Colonic mucosa (tissue), 4 donors: ENCODE measurements at places on chromosomes 5 and 9. TPM values are rescaled to one million over a fixed set of nuclear protein-coding genes. Genes with fewer than 3 reads are reported as not detected.

LHX3 gene
- total RNA-seq = not detected

DNA sequence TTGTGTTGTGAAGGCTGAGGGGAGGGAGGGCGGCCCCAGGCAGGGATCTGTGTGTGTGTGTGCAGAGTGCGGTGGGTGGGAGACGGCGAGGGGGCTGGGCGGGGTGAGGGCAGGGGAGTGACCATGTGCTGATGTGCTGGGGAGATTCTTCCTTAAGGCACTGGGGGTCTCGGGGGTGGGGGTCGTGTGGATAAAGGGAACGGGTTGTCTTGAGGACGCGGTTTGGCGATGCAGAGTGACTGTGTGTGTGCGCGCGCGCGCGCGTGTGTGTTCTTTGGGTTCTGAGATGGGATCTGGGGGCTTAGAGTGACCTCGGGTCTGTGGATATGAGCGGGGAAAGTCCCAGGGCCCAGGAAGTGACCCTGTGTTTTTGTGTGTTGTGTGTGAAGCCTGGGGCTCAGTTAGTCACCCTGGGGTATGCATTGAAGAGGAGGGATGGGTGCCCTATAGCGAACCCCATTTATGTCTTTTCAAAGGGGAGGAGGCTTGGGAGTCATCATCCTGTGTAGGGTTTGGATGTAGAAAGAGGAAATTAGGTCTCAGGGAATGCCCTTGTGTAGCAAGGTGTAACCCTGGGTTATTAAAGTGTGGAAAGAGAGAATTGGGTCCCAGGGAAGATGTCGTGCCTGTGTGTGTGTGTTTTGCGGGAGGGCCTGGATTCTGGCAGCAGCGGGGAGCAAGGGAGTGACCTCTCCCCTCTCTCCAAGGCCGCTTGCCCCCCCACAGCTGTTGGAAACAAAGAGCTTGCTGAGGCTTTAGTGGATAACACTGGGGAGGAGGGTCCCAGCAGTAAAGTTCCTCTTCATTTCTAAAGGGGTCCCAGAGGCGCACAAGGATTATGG is 1.4 kb downstream of the TMEFF1 start:
- peaks cover 18% of the 10 kb centered on the region for H3K27me3 ChIP-seq
- no peak overlapping the region for H3K27ac ChIP-seq
- DNase-seq = no peak
- peak overlapping the region; percentile 50 for H3K4me3 ChIP-seq
- H3K36me3 ChIP-seq = no peaks in the 10 kb centered on the region
- no peaks in the 10 kb centered on the region for H3K4me1 ChIP-seq

DNA sequence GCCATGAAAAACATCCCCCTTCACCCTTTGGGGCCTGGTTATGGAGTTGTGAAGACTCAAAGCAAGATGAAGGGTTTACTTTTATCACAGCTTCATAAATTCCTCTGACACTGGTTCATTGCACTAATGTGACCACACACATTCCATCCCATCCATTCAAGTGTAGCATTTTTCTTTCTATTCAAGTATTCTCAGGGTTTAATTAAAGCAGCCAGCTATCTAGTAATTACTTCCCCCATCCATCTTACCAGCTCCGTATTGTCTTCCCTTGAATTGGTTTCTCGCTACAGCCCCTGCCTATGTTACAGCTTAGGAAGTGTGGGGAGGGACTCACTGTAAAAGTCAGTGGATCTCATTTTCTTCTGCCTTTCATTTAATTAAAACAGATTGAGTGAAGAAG is 387.0 kb upstream of the RFX3 start:
- no peak overlapping the region for H3K27ac ChIP-seq
- H3K27me3 ChIP-seq = no peaks in the 10 kb centered on the region
- no peaks in the 10 kb centered on the region for H3K4me1 ChIP-seq
- no peaks in the 10 kb centered on the region for H3K36me3 ChIP-seq
- H3K4me3 ChIP-seq = no peak overlapping the region

FAM153A gene
- total RNA-seq = 0.52 TPM

TAF11L10 gene
- total RNA-seq = not detected

- H3K27me3 ChIP-seq = no peaks in the 10 kb centered on the region
- H3K4me1 ChIP-seq = no peaks in the 10 kb centered on the region
- no peaks in the 10 kb centered on the region for H3K36me3 ChIP-seq
Measured at GRCh38 chr9:125366676-125367075, 105.0 kb downstream of the GAPVD1 start.

ALDH1A1 gene
- 61.3 TPM for total RNA-seq

WNK2 gene
- total RNA-seq = 238 TPM

DNA sequence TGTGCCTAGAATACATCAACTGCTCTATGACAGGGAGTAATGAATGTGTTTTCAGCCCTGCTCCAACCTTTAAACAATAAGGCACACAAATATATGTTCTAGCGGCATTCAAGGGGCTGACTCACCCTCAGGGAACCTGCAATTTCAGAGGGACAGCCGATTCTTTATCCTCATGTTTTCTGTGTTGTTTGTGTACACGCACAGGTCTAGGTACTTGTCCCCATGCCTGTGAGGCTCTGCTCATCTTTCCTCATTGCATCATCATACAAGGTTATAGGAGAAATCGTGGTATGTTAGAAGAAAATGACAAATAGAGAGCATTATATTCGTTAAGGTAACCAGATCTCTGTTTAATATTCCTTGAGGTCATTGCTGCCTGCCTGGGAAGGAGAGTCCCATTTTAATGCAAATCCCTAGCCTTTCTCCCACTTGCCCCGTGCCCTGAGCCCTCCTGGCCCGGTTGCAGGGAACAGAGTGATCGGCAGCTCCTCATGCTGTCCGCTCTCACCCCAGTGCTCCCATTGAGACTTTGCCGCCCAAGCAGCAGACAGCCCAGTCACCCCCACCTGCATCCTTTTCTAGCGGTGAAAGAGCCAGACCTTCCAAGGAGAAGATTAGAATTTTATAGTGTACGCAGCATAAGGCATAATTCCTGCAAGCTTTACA is 14.6 kb downstream of the MAP1B start:
- H3K27ac ChIP-seq = no peak overlapping the region
- no peaks in the 10 kb centered on the region for H3K27me3 ChIP-seq
- no peak for DNase-seq
- H3K36me3 ChIP-seq = no peaks in the 10 kb centered on the region

FBP1 gene
- total RNA-seq = 51.4 TPM

GABRA1 gene
- not detected for total RNA-seq

DNA sequence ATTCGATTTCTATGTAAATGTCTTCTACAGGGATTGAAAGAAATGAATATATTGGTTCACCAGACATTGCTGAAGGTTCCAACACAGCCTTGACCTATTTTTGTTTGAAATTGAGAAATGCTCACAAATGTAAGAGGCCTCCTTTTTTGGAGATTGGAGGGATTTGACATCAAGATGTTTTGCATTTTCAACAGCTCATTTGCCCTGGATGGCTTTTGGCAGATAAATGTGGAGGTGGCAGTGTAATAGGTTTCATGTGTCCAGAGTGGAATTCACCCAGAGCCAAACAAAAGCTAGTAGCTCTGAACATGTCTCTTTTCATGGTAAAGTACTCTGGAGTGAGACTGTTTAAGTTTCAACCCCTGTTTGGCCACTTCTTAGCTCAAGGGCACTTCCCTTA is 77.3 kb downstream of the PALM2AKAP2 start:
- H3K27ac ChIP-seq = no peak overlapping the region
- H3K27me3 ChIP-seq = no peaks in the 10 kb centered on the region
- no peak for DNase-seq
- H3K4me1 ChIP-seq = no peaks in the 10 kb centered on the region
- H3K36me3 ChIP-seq = no peaks in the 10 kb centered on the region
- no peak overlapping the region for H3K4me3 ChIP-seq

PRDM9 gene
- total RNA-seq = not detected

DNA sequence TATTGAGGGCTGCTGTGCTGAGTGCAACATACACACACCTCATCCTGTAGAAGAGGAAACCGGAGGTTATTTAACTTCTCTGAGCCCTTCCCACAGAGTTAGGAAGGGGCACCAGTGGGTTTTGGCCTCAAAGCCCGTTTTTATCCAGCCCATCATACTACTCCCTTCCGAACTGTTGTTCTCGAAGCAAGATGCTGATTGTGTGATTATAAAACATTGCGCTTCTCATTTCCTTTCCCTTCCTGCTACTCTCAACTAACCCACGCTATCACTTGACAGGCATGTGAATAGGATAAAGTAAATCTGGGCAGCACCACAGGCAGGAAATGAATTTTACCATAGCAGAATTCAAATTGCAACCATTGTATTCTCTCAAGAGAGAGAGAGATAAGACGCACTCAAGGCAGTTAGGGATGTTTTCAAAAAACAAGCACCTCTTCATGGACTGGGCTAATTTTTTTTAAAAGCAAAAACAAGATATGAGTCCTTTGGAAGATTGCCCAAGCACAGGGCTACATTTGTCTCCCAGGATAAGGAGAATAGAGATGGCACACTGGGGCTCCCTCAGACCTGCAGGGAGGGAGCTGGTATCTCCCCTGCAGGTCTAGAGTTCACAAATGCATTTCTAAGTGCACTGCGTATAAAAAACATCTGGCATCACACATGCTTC is 52.6 kb downstream of the GNA14 start:
- no peak for DNase-seq
- no peak overlapping the region for H3K27ac ChIP-seq
- peaks cover 3% of the 10 kb centered on the region for H3K4me1 ChIP-seq
- H3K36me3 ChIP-seq = no peaks in the 10 kb centered on the region
- H3K4me3 ChIP-seq = no peak overlapping the region

DNA sequence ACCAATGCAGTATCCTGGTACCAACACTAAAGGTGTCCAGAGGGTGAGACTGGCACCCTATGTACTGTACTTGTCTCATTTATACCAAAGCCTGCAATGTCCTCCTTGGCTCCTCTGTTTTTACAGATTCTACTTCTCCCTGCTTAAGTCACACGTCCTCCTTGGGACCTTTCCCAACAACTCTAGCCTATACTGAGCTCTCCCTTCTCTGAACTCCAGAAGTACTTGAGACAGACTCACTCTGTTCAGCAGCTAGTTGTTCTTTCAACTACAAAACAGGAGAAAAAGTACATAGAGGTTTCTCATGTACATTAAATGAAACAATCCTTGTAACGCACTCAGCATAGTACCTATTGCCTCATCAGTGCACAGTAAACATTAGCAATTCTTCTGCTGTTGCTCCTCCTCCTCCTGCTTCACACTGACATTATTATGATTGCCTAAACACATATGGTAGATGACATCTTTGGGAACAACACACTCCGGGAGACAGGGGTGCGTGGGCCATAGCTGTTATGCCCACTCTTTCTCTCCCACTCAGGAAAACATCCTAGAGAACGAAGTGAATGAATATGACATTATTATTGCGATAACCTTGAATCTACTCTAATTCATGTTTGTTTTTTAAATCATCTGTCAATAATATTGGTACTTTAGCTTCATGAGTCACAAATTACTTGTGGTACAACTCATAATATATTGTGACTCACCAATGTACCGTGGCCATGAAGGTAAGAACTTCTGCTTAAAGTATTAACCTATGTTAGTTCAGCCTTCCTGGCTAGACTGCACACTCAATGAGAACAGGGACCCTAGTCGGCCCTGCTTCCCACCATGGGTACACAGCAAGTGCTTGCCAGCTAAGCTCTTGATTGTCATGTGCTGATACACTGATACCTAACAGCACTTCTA is 180.3 kb upstream of the ADRA1B start:
- no peaks in the 10 kb centered on the region for H3K27me3 ChIP-seq
- no peaks in the 10 kb centered on the region for H3K36me3 ChIP-seq
- no peaks in the 10 kb centered on the region for H3K4me1 ChIP-seq
- no peak overlapping the region for H3K4me3 ChIP-seq
- no peak for DNase-seq
